GM10248 (cell line): ENCODE measurements at places on chromosomes 11 and 22.

DNA sequence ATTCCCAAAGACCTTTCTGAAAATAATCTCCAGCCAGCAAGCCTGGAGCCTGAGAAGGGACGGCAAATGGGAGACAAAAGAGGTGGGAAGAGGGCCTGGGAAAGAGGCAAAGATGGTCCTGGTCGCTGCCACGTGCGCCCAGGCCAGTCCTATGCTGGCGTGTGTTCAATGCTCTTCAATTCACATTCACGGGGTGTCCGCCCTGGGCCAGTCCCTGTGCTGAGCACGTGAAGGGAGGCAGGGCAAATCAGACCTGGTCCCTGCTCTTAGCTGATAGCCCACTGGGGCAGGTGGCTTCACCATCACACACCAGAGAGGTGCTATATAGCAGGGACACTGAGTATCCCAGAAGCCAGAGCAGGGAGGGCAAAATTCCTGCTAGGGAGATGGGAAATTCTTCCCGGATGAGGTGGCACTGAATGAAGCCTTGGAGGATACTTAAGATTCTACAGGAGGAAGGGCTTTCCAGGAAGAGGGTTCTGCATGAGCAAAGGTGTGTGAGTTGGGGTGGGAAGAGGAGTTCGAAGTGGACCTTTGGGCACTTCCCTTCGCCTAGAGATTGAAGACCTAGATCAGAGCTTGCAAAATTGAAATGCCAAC lies 148.2 kb downstream of the CHST1 start:
- no peak for DNase-seq

DNA sequence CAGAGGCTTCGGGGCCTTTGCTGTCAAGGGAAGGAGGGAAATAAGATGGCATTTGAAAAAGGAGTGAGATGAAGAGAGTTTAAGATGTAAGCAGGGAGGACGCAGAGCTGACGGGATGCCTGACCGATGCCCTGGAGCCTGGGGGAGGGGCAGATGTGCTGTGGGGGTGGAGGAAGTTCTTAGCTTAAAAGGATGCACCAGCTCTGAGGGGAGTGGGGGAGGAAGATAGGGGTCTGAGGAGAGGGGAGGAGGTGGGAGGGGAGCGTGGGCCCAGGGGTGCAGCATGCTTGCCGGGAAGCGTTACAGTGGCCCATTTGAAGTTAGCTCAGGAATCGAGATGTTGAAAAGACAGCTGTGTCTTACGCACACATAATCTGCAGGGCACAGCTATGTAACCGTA lies 56.3 kb downstream of the RPS6KA4 start:
- DNase-seq, result no peak

DNA sequence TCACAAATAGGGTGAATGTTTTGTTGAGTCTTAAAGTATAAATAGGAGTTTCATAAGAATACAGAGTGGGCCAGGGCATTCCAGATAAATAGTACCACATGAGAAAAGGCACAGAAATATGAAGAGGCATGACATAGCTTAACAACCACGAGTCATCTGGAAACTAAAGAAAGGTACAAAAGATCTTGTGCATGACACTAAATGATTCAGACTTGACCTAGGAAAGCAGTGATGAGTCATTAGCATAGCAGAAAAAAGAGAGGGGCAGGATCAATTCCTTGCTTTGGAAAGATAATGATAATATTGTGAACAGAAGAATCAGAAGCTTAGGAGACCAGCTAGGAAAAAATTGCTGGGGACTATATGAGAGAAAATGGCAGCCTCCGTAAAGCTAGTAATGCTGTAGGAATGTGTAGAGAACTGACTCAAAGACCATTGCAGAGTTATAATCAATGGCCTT lies 47.6 kb upstream of the FIBIN start:
- DNase-seq, result no peak

GRCh38 chr22:21666786-21667185 lies 974 bp downstream of the PPIL2 start:
- no peak for DNase-seq

DNA sequence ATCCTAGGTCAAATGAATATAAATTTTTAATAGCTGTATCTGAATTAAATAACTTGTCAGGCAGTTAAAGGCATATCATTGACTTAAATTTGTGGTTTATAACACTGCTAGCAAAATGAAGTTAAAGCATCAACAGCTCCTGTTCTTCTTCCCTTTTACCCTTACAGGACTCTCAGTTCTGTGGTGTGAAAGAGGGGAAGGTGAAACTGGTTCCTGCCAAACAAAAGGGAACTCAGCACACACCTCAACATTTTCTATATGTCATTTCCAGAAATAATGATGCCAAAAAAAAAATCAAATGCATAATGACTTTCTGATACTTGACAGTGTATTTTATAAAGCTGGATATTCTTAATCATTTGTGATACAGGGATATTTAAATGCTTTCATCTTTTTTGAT lies 21.2 kb downstream of the ARL14EP start:
- DNase-seq, result no peak
